Esophagus mucosa (tissue), 1 donor: ENCODE measurements at places on chromosomes 2 and 18. TPM values are rescaled to one million over a fixed set of nuclear protein-coding genes. Genes with fewer than 3 reads are reported as not detected.

GRCh38 chr2:131580187-131580586 is 52.5 kb downstream of the CCDC74A start:
- ATAC-seq, result no peak

DNA sequence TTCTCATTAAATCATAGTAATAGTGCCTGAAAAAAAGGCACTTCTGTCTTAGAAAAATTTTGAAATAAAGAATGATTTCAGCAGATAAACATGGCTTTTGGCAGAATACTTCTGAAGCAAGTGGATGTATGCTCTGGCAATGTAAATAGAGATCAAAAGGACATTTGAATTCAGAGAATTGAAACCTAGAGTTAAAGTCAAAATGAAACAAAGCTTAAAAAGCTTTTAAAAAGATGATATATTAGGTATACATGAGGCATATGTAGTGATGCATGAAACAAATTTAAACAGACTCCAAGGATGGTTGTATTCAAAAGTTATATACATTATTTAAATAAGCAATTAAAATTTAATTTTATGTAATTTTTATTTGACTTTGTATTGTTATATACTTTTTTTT is 1344.5 kb upstream of the TMEFF2 start:
- no peak for ATAC-seq

DNA sequence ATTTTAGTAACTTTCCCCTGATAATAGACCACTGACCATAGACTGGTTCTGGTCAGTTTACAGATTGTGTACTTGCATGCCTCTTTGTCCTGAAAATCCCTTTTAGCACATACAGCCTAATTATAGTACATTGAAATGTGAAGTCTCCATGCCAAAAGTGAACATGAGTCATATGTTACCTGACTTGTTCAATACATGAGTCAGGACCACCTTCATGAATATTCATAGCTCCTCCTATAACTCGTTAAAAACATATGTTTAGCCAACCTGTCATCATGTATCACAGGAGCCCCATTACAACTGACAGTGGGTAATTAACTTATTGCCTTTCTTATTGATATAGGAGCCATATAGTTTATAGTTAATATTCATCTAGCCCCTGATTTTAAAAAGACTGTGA is 78.6 kb downstream of the SH3YL1 start:
- ATAC-seq, result peak; percentile 93

- no peak for ATAC-seq
These were observed 48.3 kb downstream of the LAMA3 start for GRCh38 chr18:23737578-23737977.

DNA sequence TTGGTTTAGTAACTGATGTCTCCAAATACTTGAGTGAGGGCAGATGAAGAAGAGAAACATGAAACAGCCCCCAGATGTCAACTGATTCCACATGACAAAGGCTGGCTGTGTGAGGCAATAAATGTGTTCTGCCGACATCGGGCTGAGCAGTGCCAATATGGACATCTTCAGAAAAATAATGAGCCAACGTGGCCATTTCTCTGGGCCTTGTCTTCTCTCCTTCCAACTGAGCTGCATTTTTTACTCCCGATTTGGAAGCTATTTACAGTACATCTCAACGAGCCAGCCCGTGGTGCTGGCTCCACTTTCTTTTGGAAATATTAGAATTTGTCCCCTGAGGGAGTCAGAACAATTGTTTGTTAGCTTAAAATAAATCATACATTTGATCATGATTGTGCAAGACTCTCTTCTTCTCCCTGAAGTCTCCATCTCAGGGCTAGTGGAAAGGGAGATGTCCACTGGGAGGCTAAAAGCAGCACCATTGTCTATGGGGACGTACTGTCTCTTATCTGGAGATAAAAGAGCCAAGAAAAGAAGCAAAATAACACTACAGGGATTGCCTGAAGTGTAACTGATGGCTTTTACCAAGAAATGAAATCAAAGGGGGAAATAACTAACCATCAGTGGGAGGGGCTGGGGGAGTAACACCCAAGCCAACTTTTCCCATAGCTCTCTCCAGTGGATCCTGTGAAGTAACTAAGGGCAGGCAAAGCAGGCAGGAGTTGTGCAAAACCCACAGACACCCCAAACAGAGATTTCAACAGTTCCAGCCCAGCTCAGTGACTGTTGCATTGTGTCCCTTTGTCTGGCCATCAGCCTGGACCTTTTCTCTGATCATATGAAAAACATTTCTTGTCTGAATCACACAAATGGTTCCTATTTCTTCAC is 114.8 kb downstream of the RDH14 start:
- ATAC-seq, result no peak

DNA sequence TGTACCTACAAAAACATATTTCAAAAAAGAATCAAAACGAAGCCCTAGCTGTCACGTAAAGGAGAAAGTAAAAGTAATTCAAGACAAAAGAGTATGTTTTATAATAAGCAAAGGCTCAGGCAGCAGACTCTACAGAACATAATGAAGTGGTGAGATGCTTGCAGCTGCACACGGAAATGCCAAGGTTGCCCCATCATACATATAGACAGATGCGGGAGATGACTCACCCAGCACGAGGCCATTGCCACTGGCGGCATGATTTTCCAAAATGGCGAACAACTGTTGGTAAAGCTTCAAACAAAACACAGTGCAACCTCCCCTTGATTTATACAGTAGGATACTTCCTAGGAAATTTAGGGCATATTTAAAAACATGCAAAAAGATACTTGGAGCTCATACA is 26.0 kb upstream of the C1QL2 start:
- no peak for ATAC-seq

- ATAC-seq, result no peak
These were observed 50.9 kb downstream of the KDM3A start for GRCh38 chr2:86492048-86492453.

GRCh38 chr2:235793163-235793752 is 299.4 kb downstream of the AGAP1 start:
- ATAC-seq, result peak; percentile 91

- no peak for ATAC-seq
These were observed 63.9 kb upstream of the UGP2 start for GRCh38 chr2:63777816-63778215.

GRCh38 chr2:196113061-196113974 is 44.7 kb upstream of the DNAH7 start:
- no peak for ATAC-seq

GRCh38 chr2:43370705-43371104 is 144.3 kb upstream of the ZFP36L2 start:
- no peak for ATAC-seq

DNA sequence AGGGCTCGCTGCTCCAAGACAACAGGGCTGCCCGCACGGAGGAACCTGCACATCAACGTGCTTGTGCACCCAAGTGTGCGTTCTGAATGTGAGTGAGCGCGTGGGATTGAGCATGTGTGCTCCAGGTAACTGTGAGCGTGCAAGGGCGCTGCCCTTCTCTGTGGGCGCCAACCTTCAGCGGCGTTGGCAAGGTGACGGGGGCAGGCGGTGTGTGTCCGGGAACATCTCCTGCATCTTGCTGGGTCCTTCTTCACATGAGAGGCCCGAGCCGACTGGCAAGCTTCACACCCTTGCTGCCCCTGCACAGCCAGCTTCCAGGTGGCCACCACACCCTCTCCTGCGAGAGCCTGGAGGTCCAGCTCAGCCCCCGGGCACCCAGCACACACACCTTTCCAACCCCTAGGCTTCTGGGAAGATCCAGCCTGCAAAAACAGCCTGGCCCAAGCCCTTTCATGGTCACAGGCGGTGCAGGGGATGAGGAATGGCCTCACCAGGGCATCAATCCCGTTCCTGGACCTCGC is 220.9 kb downstream of the HDAC4 start:
- no peak for ATAC-seq

- ATAC-seq, result no peak
These were observed 126.1 kb upstream of the LTBP1 start for GRCh38 chr2:32820701-32821100.

DNA sequence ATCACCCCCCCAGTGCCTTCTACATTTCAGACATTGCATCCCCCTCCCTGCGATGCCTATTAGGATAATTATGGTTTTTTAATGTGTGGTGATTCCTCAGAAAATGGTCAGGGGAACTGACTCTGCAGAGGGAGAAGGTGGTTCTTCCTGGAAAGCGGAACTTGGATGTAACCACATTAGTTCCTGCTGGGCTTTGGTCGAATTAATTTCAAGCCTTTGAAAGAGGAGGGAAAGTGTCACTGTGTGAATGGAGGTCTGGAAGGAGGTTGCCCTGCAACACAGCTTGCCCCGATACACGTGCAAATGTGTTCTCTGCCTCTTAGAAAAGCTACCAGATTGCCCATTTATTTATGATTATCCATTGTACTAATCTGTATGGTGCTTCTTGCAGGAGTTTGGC is 63.2 kb upstream of the TPO start:
- ATAC-seq, result no peak

- ATAC-seq, result no peak
These were observed 28.9 kb upstream of the FOSL2 start for GRCh38 chr2:28363686-28364280.

GRCh38 chr2:1672738-1673137 is 71.6 kb downstream of the PXDN start:
- no peak for ATAC-seq

DNA sequence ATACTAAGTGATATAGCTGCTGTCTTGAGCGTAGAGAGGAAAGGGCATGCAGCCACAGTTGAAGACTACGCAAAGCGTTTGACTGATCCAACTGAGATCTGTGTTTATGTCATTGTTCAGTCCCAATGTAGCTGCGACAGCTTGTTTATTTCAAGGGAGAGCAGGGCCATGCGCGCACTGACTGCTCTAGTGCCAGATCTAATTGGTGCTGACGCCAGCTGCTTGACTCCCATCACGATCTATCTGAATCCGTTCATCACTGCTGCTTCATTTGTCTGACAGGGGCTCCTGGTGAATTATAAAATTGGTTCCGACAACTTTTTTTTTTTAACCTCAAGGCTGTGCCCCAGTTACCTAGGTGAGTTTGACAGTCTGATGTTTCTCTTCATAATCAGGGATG is 75.7 kb downstream of the CHST9 start:
- ATAC-seq, result no peak

- no peak for ATAC-seq
These were observed 33.0 kb downstream of the DPYSL5 start for GRCh38 chr2:26880910-26881435.

DNA sequence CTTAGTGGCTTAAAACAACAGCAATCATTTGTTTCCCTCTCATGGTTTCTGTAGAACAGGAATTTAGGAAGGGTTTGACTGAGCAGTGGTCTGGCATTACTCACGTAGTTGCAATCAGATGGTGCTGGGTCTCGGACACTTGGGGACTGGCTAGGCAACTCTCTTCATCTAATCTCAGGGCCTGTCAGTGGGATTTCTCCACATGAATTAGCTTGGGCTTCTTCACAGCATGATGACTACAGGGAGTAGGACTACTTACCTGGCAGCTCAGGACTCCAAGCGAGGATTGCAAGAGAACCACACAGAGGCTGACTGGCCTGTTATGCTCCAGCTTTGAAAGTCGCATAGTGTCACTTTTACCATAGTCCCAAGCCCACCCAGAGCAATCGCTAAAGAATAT is 125.1 kb downstream of the TTC27 start:
- ATAC-seq, result no peak

DNA sequence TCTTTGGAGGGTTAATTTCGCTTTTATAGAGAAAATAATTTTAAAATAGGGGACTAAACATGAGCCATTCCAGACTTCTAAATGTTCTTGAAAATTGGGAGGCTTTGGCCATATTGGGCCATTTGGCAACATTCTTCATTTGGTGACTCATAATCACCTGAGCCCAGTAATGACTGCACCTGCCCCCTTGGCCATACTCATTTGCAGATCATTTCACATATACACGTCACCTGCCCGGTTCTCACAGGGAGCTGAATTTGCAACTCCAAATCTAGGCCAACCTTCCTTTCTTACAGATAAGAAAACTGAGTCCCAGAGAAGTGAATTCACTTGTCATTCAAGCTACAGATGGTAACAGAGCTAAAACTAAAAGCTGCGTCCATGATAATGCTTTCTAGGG is 289.7 kb downstream of the EPHA4 start:
- no peak for ATAC-seq

- ATAC-seq, result no peak
These were observed 12.8 kb downstream of the CUL3 start for GRCh38 chr2:224572338-224572737.

DNA sequence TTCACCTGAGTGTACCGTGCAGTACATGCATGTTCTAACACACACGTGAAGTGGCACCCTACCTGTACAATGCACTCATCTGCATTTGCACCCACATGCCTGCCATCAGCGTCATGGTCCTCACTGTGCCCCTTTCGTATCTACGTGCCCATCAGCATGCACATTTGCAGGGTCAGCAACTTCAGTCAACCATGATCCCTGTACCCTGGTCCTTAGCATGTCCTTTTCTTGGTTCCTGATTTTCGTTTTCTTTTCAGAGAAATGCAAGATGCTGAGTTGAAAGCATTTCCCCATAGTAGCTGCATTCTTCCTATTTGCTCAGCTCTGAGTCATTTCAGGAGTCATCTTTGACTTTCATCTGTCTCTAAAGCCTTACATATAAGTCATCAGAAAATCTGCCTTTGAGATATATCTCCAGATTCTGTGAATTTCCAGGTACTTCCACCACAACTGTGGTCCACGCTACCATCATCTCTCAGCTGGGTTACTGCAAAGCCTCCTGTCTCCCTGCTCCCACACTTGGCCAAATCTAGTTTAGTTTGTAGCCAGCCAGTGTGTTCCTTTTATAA is 14.7 kb upstream of the PUM2 start:
- ATAC-seq, result peak; percentile 59

- peak; percentile 53 for ATAC-seq
These were observed 31.7 kb downstream of the SPP2 start for GRCh38 chr2:234081970-234082822.

DNA sequence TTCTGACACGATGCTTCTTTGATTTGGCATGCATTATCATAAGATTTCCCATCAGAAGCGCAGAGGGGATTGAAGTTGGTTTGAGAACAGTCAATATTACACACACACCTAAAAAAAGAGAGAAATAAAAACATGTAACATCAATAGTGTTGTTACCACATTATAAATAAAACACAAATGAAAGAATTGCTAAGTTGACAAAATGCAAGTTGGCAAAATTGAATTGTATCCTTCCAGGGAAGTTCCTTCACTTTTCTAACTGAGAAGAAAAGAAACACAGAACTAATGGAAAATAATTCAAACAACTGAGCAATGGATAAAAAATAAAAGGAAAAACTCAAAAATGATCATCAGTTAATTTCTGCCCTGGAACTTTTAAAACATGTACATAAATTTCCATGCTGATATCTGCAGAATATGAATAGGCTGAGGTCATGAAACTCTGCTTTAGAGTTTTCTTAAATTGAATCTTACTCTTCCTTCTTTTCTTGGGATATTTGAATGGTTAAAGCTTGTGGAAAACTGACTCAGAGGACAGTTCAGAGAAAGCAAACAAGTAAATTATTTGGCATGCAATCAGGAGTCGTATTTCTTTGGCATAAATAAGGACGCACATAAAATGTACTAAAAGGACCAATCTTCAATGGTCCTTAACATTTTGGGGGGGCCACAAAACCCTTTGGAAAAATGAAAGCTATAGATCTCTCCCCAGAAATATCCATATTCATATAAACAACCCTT is 152.4 kb upstream of the CAVIN2 start:
- ATAC-seq, result no peak

Gene FN1
- total RNA-seq, result 24.2 TPM

Gene CXCR2
- 18.7 TPM for total RNA-seq

Gene CRYGD
- not detected for total RNA-seq

Gene BUB1
- total RNA-seq, result 15.9 TPM

Gene TRIB2
- total RNA-seq, result 12.7 TPM

Gene CHRND
- not detected for total RNA-seq

Gene SIX2
- total RNA-seq, result 0.12 TPM

Gene NT5DC4
- total RNA-seq, result not detected
